ENCODE measurements at places on chromosomes 6 and 20. TPM values are rescaled to one million over a fixed set of nuclear protein-coding genes. Genes with fewer than 3 reads are reported as not detected.

DNA sequence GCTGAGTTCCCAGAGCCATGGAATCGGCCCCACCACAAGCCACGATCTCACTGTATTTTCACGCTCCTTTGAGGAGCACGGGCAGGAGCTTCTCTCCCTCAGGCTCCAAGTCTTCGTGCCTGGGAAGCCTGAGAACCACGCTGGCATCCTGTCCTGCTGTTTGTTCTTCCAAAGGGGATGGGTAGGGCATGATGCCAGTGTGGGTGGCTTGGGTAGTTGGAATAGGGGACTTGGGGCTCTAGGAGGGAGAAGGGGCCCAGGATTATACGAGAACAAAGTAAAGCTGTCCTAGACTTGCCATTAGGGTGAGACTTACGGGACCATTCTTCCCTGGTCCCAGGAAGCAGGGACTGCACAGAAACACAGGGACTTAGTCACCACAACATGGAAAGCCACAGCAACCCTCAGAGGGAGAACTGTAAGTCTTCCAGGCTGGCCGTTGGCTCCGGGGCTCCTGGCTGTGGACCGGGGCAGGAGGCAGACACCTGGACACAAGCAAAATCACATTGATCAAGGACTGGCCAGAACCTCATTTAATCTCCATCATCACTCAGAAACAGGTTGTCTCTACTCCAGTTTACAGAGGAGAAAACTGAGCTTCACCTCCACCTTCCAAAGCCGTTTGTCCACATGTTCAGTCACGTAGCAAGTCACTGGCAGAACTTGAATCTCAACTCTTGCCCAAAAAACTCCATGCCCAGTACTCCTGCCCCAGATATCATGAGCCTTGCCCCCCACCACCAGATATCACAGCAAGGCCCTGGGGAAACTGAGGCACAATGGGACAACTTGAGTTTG lies 1.3 kb downstream of the CCN5 start:
- H3K4me3 ChIP-seq = no peak overlapping the region
- no peaks in the 10 kb centered on the region for H3K4me1 ChIP-seq
- no peaks in the 10 kb centered on the region for H3K27me3 ChIP-seq
- no peak overlapping the region for H3K27ac ChIP-seq
- no peaks in the 10 kb centered on the region for H3K36me3 ChIP-seq

- no peak for DNase-seq
- H3K4me3 ChIP-seq = no peak overlapping the region
- H3K27me3 ChIP-seq = no peaks in the 10 kb centered on the region
- no peaks in the 10 kb centered on the region for H3K4me1 ChIP-seq
- no peak overlapping the region for H3K27ac ChIP-seq
Measured at GRCh38 chr6:72959821-72960220, 265.5 kb downstream of the KHDC1L start.

Gene B3GAT2
- 0.71 TPM for total RNA-seq

Gene DOK5
- 3.1 TPM for total RNA-seq

Data from neural progenitor cell (in vitro differentiated cells).